ENCODE measurements at places on chromosomes 5 and 9.

GRCh38 chr5:124678922-124679519 lies 67.4 kb downstream of the ZNF608 start:
- no peak for DNase-seq

- no peak for DNase-seq
These were observed 335.2 kb downstream of the DTWD2 start for GRCh38 chr5:118653183-118653582.

DNA sequence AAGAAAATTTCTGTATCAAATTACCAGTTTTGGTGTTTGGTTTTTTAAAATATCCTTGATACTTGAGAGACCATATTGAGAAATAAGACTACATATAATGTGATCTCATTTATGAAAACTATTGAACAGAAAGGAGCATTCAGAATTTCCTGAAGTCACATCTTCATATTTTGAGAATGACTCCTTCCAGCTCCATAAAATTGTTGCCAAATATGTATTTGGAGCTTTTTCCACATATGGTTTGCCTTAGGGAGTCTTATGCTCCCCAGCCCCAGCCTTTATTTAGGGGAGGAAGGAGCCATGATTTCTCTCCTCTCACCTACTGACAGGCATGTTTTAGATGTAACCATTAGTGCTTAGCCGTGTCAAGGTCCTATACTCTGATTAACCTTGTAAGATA lies 51.1 kb downstream of the GCNT1 start:
- DNase-seq = no peak

GRCh38 chr9:111910428-111910827 lies 13.8 kb downstream of the UGCG start:
- DNase-seq = no peak

- DNase-seq = no peak
These were observed at the start of gene ANKRD34B for GRCh38 chr5:80569961-80570786. TSS of gene ANKRD34B (minus strand) at chr5:80570280. CDS start at chr5:80560019, 10,261 bp downstream.

DNA sequence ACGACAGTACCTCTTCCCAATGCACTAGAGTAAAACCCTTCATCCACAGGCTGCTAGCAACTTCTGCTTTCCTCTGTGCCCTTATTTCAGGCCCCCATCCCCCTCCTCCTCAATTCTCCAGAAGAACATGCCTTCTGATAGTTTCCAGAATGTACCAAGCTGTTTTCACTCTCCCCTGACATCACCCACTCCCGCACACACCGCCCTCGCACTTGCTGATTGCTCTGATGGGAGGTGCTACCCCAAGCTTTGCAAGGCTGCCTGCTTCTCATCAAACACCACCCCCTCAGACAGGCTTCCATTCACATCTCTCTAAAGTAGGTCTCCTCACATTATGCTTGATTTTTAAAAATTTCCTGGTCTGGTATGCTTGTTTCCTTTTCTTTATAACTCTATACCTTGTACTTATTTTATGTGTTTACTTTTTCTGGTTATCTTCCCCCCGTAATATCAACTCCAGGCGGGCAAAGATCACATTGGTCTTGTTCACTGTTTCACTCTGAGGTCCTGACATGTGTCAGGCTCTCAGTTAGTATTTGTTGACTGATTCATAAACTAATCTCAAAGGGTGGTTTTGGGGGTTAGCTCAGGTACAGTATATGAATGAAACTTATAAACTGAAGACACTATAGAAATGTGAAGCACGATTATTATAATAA lies 91.0 kb upstream of the C9orf72 start:
- DNase-seq = no peak

DNA sequence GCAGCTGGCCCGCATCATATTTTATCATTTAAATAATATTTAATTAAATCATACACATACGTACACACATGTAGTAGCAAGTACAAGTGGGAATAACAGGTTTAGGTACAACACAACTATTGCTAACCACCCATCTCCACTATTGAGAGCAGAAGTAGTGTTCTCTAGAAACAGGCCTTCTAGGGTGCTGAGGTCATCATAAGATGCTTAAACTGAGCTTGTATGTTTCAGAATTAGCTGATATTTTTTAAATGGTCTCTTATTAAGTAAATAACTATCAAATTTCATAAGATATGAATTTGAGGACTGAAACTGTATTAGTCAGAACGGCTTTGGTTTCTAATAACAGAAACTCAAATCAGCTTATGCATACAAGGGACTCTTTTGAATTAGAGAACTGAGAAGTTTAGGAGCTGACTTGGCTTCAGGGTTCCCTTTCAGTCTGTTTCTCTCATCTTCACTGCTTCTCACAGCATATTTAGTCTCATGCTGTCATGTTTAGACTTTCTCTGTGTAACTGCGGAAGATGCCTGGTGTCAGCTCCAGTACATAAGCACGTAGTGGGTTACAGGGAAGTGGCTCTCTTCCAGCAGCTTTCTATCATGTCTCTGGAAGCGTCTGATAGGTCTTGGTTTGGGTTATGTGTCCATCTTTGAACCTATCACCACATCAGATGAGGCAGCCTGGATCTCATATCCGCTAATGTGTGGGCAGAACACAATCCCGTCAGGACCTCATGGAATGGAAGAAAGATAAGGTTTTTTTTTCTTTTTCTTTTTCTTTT lies 25.0 kb upstream of the OCLN start:
- DNase-seq = no peak

DNA sequence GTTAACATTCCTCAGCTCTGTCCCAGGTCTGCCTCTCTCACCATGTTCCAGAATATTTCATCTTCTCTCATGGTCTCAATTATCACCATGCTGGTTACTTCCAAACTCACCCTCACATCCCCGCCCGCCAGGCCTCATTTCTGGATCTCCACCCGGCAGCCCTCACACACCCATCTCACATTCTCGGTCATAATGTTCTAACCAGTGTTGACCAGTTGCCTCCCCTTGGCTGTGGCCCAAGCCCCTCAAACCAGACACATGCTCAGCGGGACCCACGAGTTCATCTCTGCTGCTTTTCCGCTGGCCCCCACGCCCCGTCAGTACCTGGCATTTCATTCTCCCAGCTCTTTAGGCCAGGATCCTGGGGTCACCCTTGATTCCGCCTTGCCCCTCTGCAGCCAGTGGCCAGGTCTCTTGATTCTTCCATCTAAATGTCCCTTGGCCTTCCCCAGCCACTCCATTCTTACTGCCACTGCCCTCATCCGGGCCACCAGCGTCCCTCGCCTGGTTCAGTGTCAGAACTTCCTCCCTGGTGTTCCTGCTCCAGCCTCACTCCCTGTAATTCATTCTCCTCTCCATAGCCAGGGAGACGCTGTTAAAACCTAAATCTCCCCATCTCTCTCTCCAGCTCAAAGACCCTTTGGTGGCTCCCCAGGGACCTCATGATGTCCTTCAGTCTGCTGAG lies 141.7 kb downstream of the MVB12B start:
- no peak for DNase-seq

DNA sequence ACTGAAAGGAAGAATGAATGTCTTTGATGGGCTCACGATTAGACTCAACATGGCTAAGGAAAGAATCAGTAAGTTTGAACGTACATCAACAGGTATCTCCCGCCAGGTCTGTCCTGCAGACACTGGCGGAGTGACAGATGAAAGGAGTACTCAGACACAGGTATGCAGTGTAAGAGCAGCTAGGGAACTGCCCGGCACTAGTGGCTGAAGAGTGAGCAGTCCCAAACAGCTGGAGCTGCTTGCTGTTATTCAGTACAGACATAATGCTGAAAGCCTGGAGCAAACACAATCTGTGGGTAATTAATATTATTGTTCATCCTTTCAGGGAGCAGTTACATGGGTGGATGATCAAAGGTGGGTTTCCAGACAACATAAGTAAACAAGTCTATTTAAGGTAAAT lies 835.5 kb downstream of the TLE4 start:
- no peak for DNase-seq

GRCh38 chr9:8268881-8269280 lies 469.3 kb upstream of the DMAC1 start:
- no peak for DNase-seq

DNA sequence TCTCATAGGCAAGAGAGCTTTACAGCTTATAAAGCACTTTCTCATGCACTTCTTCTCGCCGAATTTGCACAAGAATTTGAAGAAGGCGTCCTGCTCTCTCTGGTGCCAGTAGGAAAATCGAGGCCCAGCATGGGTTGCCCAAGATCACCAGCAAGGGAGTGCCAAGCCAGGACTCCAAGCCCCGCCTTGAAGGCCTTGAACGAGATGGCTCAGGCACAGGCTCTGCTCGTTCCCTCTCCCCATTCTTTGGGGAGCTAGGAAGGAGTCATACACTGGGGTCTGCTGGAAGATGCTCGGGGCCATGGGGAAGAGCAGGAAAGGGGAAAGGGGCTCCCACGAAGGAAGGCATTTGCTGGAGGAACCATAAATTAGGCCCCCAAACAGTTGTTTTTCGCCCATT lies 46.7 kb downstream of the PAX5 start:
- no peak for DNase-seq

DNA sequence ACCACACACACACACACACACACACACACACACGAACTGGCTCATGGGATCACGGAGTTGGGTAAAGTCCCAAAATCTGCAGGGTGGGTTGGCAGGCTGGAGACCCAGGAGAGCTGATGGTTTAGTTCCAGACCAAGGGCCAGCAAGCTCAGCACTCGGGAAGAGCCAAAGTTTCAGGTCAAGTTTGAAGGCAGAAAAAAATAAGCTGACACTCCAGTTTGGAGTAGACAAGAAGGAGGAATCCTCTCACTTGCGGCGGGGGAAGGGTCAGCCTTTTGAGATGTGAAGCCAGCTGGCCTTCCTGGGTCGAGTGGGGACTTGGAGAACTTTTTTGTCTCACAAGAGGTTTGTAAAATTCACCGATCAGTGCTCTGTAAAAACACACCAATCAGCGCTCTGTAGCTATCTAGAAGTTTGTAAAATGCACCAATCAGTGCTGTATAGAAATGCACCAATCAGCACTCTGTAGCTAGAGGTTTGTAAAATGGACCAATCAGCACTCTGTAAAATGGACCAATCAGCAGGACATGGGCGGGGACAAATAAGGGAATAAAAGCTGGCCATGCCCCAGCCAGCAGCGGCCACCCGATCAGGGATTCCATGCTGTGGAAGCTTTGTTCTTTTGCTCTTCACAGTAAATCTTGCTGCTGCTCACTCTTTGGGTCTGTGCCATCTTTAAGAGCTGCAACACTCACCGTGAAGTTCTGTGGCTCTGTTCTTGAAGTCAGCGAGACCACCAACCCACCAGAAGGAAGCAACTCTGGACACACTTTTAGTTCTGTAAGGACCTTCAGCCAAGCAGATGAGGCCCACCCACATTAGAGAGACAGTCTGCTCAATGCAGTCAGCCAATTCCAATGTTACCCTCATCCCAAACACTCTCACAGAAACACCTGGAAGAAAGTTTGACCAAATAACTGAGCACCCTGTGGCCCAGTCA lies 37.8 kb upstream of the UNC5A start:
- no peak for DNase-seq

DNA sequence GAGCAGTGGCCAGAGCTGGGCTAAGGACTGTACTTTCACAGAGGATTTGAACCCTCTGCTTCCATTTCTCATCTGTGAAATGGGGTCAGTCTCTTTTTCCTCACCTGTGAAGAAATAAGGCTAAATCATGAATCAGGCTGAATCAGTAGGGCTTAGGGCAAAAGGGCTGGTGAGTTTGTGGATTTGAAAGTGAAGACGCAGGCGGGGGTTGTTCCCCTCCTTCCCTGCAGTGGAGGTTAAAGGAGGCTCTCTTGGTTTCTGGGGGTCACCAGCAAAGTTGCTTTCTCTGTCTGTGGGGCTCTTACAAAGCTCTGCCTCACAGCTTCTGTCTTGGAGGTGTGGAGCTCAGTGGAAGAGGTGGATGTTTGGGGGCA lies 17.6 kb upstream of the NDST1 start:
- DNase-seq = no peak

GRCh38 chr5:43401827-43402226 lies 10.4 kb downstream of the CCL28 start:
- no peak for DNase-seq

GRCh38 chr5:134534726-134535110 lies 9.2 kb downstream of the JADE2 start:
- no peak for DNase-seq

- DNase-seq = no peak
These were observed 106.2 kb upstream of the TXNDC8 start for GRCh38 chr9:110443866-110444220.

DNA sequence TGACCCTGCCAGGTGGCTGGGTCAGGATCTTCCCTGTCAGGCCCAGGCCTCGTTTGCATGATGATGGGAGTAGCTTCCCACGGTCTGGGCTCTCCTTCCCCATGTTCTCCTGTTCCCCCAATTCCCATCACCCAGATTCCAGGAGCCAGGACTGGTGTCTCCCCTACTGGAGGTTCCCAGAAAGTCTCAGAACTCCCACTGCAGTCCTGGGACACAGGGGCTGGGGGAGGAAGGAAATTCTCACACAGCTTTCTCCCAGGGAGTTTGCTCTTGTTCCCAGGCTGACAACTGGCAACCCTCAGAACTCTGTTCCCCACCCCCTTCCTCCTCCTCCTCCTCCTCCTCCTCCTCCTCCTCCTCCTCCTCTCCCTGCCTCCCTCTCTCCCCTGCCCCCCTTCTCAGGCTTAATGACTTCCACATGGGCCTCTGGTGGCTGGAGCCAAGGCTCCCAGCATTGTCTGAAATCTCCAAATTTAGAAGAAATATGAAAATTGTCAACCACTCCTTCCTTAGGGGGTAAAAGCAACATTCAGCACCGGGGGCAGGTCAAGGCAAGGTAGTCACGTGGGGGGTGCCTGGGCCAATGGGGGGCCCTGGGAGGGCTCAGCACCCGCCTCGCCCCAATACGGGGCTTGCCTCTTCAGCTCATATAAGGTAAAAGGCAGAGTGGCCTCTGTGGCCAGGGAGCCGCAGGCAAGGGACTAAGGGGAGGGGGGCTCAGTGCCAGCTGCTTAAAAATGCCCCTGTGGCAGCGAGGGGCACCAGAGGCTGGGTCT lies 27.3 kb upstream of the IL17B start:
- DNase-seq = peak; percentile 79

GRCh38 chr9:32136700-32137339 lies 247.6 kb upstream of the ACO1 start:
- no peak for DNase-seq

GRCh38 chr5:84436866-84437265 lies 52.2 kb upstream of the EDIL3 start:
- DNase-seq = no peak

- no peak for DNase-seq
These were observed 68.1 kb downstream of the ARHGEF28 start for GRCh38 chr5:73694089-73694488.

DNA sequence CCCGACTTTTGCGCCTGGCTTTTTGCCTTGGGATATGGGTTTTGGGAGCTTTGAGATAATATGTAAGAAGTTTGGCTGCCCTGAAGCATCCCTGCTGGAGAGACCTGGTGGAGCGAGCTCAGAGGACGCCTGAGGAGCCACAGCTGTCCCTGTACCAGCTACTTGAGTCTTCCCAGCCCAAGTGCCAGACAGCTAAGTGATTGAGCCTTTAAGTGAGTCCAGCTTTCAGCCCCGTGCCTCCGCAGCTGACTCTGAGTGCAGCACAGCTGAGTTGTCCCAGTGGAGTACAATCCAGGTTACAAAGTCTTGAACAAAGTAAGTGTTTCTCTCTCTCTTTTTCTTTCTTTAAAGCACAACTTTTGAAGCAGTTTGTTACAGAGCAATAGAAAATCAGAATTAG lies 203.8 kb upstream of the DAP start:
- DNase-seq = no peak

- no peak for DNase-seq
These were observed 28.8 kb downstream of the LPCAT1 start for GRCh38 chr5:1494780-1495524.
